ENCODE measurements at places on chromosomes 5 and 9. TPM values are rescaled to one million over a fixed set of nuclear protein-coding genes. Genes with fewer than 3 reads are reported as not detected.

HOMER1 gene
- 11.0 TPM for total RNA-seq

PCDHGB3 gene
- 0.81 TPM for total RNA-seq

INSYN2B gene
- total RNA-seq, result 16.3 TPM

SLC6A18 gene
- total RNA-seq, result not detected

PDGFRB gene
- 55.9 TPM for total RNA-seq

PRRX2 gene
- total RNA-seq, result not detected

GLE1 gene
- 101 TPM for total RNA-seq

IFNA13 gene
- not detected for total RNA-seq

PLGRKT gene
- total RNA-seq, result 25.2 TPM

Data from A172 (cell line).